Coronary artery (tissue), 2 donors: ENCODE measurements at places on chromosomes 7 and 10.

DNA sequence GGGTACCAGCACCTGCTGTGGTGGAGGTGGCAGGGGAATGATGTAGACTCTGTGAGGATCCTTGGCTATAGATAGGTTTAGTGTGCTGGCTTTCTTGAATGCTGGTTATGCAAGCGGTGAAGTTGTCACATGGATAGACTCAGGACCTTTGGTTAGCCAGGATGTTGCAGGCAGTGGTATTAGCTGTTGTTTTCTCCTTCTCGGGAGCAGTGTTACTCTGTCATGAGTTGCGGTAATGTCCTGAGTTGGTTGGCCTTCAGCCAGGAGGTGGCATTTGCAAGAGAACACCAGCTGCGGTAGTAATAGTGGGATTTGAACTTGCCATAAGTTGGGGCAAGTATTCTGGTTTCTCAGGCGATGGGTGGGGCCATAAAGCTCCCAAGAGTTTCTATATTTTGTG is 10.8 kb downstream of the AGK start:
- no peak for DNase-seq

DNA sequence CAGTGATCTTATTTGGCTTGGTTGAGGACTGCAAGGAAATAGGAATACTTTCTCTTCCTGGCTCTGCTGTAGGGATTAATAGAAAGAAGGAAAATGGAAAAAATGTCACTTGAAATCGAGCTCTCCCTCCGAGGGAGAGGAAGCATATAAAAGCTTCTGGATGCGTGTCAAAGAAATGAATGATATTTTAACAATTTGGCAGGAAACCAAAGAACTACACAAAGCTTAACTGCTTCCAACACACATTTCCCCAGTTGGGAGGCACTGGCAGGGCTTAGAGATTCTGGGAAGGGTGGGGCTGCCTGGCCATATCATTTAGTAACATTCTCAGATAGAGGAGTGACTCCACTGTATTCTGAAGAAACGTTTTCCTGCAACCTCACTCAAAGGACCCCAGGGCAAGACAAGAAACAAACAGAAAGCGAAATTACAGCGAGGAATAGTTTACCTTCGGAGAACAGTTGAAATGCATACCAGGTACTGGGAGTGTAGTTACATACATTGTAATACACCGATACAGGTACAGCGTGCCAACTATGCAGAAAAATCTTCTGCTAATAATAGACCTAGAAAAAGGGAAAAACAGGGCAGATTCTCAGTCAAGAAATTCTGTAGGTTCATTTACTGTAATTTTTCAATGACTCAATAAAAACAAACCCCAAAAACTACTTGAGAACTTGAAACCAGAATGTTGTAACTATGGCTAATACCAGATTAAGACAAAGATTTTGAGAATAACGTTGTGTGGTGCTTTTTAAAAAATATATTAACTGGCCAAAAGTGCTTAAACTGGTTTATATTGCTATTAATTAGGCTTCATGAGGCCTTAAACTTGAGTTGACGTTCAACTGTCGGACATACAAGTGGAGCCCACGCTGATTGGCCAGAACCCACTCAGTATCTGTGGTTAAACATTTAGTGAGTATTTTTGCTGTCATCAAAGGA is 75.7 kb upstream of the ASAH2 start:
- DNase-seq, result no peak

GRCh38 chr10:983971-984655 is 4.1 kb upstream of the GTPBP4 start:
- no peak for DNase-seq

DNA sequence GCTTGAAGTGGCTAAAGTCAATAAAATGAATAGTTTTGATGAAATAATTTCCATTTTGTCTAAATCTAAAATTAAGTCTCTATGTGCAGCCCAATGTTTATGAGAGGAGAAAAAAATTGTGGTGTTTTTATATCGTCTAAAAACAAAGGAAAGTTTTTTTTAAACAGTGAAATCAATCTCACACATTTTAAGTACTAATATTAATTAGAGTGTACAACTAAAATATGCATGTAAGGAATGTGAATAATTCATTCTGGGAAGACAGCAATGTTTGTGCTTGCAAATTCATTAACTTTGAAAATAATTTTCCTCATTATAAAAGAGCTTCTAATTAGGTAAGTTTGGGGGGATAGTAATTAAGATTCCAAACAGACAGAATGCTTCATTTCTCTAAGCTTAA is at the start of gene NPVF:
Gene NPVF, minus strand, starts transcription at position 101 of the 400 bp plus-strand sequence. Its CDS starts 47 bp downstream, at position 54.
- DNase-seq, result no peak

GRCh38 chr10:73537709-73538108 is 41.9 kb upstream of the PPP3CB start:
- no peak for DNase-seq

GRCh38 chr10:20020677-20021076 is 204.4 kb downstream of the PLXDC2 start:
- no peak for DNase-seq

- DNase-seq, result no peak
Measured at GRCh38 chr10:5965266-5965665, 12.1 kb downstream of the IL15RA start.

- no peak for DNase-seq
Measured at GRCh38 chr7:103150192-103150591, 1.3 kb upstream of the NAPEPLD start.

GRCh38 chr10:69145329-69145728 is 21.4 kb downstream of the VPS26A start:
- no peak for DNase-seq

DNA sequence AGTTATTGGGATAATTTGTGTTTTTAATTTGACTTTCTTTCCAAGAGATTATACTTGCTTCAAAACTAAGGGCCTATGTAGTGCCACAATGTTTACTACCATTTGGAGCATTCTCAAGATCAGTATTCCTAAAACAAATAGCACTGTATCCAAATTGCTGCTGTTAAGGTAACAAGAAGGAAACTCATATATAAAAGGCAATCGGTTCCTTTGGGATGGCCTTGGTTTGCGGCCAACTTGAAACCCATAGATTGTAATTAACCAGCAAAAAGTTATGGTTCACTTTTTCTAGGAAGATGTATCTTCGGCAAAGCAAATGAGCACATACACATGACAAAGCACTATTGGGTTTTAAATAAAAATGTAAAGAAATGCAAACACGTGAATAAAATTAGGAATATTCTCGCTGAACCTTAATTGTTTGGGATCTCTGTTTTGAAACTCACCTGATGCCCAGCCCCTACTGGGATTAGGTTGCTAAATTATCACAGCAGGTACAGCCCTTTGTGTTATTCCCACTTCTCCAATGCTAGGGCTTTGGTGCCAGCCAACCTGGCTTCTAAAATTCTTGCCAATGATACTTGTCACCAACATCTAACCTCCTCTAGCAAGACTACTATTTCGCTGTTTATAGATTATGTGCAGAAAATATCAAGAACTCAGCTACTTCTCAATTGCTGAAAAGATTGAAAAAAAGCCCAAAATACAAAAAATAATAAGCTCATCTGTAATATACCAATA is 16.0 kb downstream of the CDNF start:
- DNase-seq, result no peak

- peak; percentile 90 for DNase-seq
Measured at GRCh38 chr10:124092860-124093773, at the start of gene CHST15. CHST15 (minus strand) TSS chr10:124093598; CDS start chr10:124046212, 47,386 bp downstream.

- no peak for DNase-seq
Measured at GRCh38 chr10:120451968-120452367, 5.1 kb upstream of the PLPP4 start.

DNA sequence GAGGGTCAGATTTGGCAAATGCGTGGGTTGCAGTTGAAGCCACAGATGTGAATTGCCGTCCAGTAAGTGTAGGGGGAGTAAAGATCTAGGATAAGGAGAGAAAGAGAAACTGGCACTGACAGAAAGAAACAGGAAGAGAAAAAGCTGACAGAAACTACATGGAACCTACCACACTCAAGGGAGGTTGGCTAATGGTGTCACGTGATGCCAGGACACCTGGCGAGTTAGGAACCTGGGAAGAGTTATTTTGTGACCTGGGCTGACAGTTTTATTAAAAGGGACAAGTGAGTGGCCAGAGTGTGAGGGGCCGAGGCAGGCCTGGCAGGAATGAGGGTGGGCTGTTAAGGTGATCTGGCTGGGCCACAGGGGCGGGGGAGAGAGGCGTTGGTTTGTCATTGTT is 188.7 kb downstream of the ADARB2 start:
- no peak for DNase-seq

GRCh38 chr7:141362580-141363435 is 188.4 kb upstream of the AGK start:
- no peak for DNase-seq

GRCh38 chr7:26153823-26154783 is 2.1 kb downstream of the NFE2L3 start:
- no peak for DNase-seq

DNA sequence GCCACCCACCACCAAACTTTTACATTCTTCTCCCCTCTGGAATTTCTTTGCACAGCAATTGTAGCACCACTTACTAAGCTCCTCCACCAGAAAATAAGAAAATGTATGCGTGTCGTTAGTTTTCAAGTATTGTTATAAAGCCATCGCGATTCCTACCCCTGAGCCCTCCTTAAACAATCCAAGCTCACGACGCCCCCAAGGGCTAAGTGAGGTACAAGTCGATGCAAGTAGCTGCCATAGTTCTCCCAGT is 1.3 kb downstream of the FRAT2 start:
- DNase-seq, result no peak

DNA sequence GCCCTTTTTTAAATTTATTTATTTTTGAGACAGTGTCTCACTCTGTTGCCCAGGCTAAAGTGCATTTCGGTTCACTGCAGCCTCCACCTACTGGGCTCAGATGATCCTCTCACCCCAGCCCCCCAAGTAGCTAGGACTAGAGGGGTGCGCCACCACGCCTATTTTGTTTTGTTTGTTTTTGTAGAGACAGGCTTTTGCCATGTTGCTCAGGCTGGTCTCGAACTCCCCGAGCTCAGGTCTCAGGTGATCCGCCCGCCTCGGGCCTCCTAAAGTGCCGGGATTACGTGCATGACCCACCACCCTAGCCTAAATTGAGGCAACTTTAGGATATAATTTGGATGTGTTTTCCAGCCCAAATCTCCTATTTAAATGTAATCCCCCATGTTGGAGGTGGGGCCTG is 805 bp downstream of the ZNF736 start:
- DNase-seq, result no peak

- no peak for DNase-seq
Measured at GRCh38 chr10:102595293-102595692, 49.0 kb upstream of the TRIM8 start.
